ENCODE measurements at places on chromosomes 7 and 10. TPM values are rescaled to one million over a fixed set of nuclear protein-coding genes. Genes with fewer than 3 reads are reported as not detected.

The TASOR2 gene
- total RNA-seq = 38.3 TPM

The ZFYVE27 gene
- total RNA-seq = 11.2 TPM

The VSTM4 gene
- total RNA-seq = 5.3 TPM

The EMX2 gene
- 0.75 TPM for total RNA-seq

The INHBA gene
- 1.5 TPM for total RNA-seq

The CALHM1 gene
- not detected for total RNA-seq

The TMEM139 gene
- total RNA-seq = not detected

The STX1A gene
- total RNA-seq = 11.1 TPM

The TBRG4 gene
- total RNA-seq = 27.6 TPM

The RRP12 gene
- 13.1 TPM for total RNA-seq

The PAX4 gene
- total RNA-seq = not detected
